ENCODE measurements at places on chromosomes 7 and 10.

DNA sequence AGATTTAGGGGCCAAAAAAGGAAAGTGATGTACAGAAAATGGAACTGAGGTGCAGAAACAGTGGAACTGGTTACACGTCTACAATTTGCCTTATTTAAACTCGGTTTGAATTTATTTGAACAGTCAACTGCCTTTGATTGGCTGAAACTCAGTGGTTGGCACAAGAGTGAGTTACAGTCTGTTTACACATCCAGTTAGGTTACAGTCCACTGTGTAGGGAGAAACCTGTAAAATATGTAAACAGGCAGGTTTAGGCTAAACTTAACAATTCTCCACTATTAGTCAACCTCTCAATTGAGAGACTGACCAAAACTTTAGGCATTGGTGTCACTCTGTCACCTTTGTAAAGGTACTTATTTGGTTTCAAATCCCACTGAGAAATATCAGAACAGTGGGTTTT, 40.3 kb upstream of the RELN start:
- DNase-seq = no peak

GRCh38 chr10:90062786-90063185, 361.4 kb downstream of the KIF20B start:
- no peak for DNase-seq

DNA sequence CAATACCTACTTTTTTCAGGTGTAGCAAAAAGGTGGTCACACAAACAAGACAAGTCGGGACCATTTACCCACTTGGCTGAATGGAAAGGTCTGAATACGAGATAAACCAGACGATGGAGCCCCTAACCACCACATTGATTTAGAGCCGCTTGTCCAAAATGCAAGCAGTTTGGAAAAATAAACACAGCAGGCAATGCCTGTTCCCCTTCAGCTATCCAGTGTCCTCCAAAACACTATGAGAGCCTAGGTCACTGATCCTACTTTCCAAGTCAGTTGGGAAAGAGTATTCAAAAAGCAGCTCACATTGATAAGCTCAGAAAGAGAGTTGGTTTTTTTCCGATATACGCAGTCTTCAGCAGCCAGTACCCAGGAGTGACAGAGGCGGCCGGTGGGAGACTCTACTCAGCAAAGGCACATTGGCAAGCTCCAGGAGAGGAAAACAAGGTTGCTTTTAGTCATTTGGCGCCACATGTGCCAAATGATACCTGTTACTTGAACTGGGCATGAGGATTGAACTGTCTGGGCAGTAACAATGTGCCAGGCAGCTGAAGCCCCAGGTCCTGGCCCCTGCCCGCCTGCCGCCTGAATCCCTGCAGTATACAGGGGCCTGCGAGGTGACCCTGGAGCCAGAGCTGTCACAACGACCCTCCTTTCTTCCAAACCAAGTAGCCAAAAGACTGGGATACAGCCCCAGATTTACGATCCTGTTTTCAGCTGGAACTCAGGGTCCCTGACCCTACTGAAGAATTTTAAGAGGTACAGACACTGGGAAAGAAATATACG, 109.8 kb downstream of the PIP4K2A start:
- DNase-seq = no peak

DNA sequence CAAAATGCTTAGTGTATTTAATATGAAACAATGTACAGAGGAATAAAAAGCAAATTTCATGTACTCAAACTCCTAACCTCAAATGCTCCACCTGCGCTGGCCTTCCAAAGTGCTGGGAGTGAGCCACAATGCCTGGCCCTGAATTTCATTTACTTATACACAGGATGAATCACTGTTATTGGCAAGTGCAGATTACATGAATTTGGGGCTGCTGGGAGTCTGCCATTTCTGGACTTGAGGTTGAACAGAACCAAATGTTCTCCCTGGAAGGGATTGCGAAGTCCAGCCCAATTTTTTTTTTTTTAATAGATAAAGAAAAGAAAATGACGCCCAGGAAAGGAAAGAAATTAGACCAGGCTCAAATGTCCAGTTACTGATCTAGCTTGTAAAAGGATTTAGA, 6.8 kb upstream of the CSTF2T start:
- DNase-seq = no peak

DNA sequence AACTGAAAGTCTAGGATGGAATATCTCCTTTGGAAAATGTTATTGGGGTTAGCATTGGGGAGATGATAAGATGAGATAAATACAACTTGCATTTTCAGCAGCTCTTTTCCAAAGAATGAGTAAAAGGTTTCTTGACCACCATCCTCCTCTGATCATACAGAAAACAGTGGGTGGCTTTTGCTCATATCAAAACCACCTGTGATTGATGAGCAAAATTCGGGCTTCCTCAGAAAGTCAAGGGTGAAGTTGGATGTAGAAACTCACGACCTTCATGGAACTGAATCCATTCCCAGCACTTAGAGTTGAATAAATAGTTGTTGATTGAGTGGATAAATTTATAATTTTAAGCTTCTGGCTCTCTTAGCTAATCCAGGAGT, 158.4 kb downstream of the DNAJB6 start:
- no peak for DNase-seq

- DNase-seq = no peak
Measured at GRCh38 chr10:22159979-22160378, 57.8 kb downstream of the EBLN1 start.

DNA sequence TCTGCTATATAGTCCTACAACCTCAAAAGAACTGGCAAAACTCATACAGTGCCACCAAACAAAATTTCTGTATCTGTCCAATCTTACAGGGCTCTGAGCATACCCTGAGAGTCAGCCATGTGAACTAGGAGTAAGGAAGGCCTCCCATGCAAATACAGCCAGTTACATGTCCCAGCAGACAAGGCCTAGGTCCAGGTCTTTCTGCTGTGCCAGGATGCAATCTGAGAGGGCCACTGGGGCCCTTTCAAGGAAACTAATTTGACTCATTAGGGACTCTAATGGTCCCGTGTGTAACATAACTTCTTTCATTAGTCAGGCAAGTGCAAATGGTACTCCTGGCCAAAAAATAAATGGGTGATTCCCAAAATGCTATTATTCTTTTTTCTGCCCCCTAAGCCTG, 17.9 kb upstream of the HIBADH start:
- DNase-seq = no peak

- no peak for DNase-seq
Measured at GRCh38 chr10:52284416-52285013, 29.6 kb upstream of the DKK1 start.

GRCh38 chr10:7551289-7551688, 115.5 kb downstream of the ITIH5 start:
- no peak for DNase-seq

GRCh38 chr10:113945075-113945686, 90.7 kb downstream of the NHLRC2 start:
- no peak for DNase-seq

DNA sequence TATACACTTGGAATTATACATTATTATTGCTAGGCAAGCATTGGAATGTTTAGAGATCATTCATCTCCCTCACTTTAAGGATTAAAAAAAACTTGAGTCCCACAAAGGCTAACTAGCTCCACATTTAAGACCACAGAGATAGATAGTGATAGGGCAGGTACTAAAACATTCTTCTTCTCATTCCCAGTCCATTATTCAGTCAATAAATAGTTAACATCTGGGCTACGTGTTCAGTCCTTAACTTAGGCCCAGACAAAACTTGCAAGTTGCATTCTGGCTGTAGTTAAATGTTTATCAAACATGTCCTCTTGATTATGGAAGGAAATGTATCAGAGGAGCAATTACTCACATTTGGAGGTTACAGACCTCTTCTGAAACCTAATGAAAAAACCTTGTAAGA, 2.4 kb downstream of the GNG11 start:
- no peak for DNase-seq

GRCh38 chr10:125951290-125951689, 54.9 kb downstream of the FANK1 start:
- no peak for DNase-seq

DNA sequence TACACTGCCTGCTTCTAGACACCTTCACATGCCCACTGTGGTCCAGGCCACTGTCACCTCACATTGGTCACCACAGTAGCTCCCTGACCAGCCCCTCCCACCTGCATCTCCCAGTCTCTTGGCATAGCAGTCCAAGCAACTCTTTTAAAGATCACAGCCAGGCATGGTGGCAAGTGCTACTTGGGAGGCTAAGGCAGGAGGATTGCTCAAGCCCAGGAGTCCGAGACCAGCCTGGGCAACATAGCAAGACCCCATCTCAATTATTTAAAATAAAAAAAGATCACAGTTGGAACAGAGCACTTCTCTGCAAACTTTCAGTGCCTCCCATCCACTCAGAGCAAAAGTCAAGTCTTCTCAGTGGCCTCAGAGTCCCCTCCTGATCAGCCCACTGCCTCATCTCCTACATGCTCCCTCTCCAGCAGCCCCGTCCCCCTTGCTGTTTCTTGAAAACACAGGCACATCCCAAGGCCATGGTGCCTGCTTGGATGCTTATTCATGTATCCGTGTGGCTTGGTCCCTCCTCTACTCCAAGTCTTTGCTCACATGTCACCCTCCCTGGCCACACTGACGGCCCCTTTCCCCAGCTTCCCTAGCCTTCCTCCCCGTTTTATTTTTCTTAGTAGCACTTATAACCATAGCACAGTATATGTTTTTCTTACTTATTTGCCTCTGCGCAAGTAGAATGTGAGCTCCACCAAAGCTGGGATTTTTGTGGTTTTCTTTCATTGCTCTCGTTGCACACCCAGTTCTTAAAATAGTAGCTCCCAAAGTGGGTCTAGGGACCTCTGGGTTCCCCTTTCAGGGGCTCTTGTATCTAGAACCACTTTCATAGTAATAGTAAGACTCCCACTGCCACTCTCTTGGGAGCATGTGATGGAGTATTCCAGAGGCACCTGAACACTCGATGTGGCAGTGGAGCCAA, 19.5 kb downstream of the TSPAN15 start:
- no peak for DNase-seq

- no peak for DNase-seq
Measured at GRCh38 chr7:24073651-24074420, 210.2 kb upstream of the NPY start.

- DNase-seq = no peak
Measured at GRCh38 chr7:90841759-90842429, 245.8 kb downstream of the CDK14 start.

- DNase-seq = no peak
Measured at GRCh38 chr10:3139216-3139910, 33.2 kb downstream of the PITRM1 start.

GRCh38 chr10:93702210-93703001, at the start of gene FRA10AC1:
Gene FRA10AC1, minus strand, starts transcription at chr10:93702592. Its CDS starts 2,486 bp downstream, at chr10:93700106.
- peak; percentile 76 for DNase-seq

GRCh38 chr7:1977876-1978441, 254.8 kb downstream of the MAD1L1 start:
- no peak for DNase-seq

GRCh38 chr7:22213081-22213480, 143.9 kb downstream of the RAPGEF5 start:
- DNase-seq = no peak

DNA sequence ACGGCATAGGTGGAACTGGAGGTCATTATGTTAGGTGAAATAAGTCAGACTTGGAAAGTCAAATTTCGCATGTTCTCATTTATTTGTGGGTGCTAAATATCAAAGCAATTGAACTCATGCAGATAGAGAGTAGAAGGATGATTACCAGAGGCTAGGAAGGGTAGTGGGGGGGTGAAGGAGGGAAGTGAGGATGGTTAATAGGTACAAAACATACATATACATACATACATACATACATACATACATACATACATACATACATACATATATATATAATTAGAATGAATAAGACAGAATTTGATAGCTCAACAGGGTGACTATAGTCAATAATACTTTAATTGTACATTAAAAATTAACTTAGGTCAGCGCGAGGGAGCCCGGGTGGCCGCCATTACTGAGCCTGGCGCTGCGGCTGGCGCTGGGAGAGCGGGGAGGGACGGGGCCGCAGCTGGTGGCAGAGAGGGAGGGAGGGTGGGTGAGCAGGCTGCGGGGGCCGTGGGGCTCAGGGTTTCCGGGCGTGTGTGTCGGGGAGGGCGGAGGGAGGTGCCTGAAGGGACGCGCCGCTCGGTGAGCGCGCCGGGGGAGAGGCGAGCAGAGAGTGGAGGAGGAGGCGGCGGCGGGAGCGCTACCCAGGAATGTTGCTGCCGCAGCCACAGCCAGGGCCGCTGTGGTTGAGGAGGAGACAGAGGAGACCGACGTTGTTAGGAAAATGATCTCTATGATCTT, 85.8 kb upstream of the EGFR start:
- DNase-seq = peak; percentile 87

GRCh38 chr7:81845744-81846241, 75.9 kb upstream of the HGF start:
- DNase-seq = peak; percentile 78

DNA sequence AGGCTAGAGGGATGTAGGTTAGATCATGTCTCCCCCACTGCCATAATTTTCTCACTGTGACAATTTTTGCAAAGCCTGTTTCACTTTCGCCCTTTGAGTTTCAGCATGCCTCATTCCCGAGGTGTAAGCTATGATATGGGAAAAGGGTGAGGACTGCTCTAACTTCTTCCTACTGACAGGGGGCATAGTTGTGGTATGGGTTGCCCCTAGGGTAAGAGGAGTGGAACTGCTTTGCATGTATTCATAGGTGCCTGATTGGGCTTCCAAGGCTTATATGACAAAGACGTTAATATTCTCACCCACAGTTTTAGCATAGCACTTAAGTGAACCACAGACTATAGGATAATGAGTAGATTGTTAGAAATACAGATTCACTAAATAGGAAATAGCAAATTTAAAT, 148.7 kb downstream of the BBS9 start:
- DNase-seq = no peak

DNA sequence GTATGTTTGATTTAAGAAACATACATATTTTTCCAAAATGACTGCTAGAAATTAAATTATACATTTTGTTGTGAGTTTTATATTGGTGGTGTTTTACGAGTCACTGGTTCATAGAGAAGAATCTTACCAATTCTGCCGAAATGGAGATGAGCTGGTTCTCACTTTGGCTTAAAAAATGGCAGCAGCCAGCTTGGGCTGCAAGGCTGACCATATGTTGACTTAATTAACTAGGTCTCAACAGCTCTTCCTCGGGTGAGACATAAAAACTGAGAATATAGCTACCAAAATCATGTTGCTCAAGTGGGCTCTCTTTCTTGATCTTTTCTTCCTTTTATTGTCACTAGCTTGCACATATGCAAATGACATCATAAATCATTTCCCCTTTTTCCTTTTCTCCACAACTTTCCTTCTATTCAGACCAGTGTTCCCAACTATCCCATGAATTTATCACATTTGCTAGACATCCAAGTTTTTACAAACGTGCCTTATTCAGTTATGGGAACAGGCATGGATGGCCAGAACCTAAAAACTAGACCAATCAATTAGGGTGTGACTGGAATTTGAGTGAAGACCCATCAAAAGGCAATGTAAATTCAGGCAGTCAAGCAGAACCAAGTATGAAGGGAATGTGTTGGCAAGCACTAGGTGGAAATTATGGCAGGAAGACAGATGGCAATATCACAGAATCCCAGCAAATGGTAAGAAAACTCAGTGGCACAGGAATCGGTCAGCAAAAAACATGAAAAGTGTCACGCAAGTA, 6.4 kb upstream of the TSPAN12 start:
- DNase-seq = no peak

GRCh38 chr10:90788968-90789367, 68.9 kb downstream of the HTR7 start:
- DNase-seq = no peak
